Stimulated activated CD8-positive, alpha-beta memory T cell treated with anti-CD3 and anti-CD28 coated beads, Interleukin-15, amount 100 ng/mL, for 24 hours (primary cell): ENCODE measurements at places on chromosomes 1 and 21.

GRCh38 chr1:29845910-29846309 is 609.6 kb downstream of the PTPRU start:
- no peak for DNase-seq

- no peak for DNase-seq
Measured at GRCh38 chr1:151166505-151166956, 587 bp downstream of the SCNM1 start.

DNA sequence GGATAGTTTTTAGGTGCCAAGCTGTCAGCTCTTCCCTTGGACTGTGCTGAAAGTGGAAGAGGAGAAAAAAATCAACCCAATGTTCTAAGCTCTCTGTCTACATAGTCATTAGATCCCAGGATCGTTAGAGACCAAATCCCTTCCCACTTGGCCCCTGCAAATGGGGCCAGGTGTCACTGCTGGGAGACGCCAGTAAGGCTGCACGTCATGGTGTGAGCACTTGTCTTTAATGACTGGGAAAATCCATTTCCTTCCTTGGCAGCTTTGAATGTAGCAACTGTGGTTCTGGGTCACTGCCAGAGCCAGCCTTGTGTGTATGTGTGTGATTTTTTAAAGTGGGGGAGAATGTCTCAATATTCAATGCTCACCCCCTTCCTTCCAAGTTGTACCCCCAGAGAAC is 59.9 kb downstream of the MAN1C1 start:
- no peak for DNase-seq

GRCh38 chr1:184915463-184916090 is 58.7 kb downstream of the NIBAN1 start:
- DNase-seq, result no peak

GRCh38 chr1:20478057-20478635 is 7.9 kb downstream of the CAMK2N1 start:
- no peak for DNase-seq

DNA sequence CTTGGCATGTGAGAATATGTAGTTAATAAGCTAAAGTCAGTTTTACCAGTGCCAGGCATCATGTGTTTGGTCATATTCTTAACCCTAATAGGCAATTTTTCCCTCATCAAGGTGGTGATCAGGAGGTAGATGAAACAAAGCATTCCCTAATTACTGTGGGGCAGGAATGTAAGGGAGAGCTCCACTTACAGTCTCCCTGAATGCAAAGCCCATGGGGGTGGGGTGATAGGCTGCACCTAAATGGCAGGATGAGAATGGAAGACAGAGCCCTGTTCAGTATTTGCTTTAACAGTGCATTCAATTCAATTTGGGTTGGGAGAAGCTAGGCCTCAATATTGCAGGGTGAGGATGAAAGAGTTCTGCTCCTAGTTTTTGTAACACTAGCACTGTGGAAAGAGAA is 23.4 kb downstream of the ZNF678 start:
- DNase-seq, result no peak

DNA sequence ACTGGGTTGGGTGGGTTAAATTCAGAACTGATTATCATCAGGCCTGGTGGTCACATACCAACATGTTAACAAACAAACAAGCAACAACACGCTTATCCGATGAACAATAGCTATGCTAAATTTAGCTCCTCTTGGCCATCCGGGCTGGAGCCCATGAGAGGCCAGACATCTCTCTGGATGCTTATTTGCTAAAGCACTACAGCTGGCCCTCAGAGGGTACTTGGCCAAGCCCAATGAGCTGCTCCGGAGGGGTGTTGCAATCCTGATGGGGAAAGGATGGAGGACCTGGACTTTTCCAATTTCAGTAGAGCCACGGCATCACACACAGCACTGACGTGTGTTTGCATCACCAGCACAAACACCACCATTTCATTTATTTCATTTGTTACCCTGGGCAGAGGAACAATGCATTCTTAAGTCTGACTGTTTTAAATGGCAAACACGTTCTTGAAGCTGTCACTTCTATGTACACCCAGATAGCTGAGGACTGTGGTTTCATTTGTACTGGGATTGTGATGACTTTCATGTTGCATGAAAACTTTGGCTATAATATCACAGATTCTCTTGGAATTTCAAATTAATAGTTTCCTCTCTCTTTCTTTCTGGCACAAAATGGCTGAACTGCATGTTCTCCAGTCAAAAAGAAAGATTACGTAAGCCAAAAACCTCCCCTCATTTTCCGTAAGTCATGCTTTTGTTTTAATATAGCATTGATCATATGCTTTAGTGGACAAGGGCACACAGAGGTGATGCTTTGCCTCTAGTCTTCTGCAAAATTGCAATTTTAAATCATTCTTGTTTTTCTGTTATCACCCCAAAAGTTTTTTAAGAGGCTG is 359.8 kb upstream of the KAZN start:
- no peak for DNase-seq

DNA sequence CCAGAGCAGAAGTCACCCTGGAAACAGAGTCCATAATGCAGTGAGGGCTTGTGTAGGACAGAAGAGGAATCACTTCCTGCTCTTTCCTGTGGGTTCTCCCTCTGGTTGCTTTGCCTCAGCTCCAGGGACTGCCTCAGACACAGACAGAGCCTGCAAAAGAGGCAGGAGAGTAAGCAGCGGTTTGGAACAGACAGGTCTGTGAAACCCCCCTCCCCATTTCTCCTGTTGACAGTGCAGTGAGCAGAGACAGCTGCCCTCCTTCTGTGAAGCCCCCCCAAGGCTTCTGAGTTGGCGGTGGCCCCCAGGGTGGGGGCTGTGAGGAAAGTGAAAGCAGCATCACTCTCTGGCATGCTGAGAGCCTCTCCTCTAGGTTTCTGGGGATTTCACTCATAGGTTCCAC is 53.0 kb downstream of the MAB21L3 start:
- no peak for DNase-seq

GRCh38 chr1:186802388-186802787 is 26.4 kb upstream of the PLA2G4A start:
- DNase-seq, result no peak

DNA sequence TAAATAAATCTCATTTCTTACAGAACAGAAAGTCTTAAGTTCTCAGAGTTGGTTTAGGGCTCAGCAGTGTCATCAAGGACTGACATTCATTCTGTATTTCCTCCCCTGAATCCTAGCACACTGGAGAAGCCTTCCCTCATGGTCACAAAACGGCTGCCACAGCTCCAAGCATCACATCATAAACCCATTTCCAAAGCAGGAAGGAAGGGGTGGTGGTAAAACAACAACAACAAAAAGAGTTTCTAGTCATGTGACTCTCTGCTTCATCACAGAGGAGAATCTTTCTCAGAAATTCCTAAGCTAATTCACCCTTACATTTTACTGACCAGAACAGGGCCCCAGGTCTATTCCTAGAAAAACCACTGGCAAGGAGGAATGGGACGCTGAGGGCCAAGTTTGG is 210.3 kb downstream of the KAZN start:
- DNase-seq, result no peak
